ENCODE measurements at places on chromosomes 11 and 22. TPM values are rescaled to one million over a fixed set of nuclear protein-coding genes. Genes with fewer than 3 reads are reported as not detected.
A peak's percentile ranks its signal among the peaks of the same experiment; 100 is the strongest.

DNA sequence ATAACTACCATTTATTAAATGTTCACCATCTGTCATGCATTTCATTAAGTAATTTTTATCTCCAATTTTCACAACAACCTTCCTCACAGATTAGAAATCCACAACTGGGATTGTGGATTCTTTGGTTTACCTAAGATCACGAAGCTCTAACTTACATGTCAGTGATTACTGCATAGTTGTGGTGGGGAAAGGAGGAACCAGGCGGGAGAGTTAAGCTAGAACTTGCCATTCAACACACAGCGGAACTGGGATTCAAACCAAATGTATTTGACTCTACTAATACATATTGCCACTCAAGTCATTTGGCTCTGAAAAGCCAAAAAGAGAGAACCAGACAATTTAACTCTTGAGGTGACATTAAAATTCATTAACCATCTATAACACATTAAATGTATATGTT lies 10.4 kb upstream of the LAYN start:
- no peak for DNase-seq
- no peak overlapping the region for H3K4me3 ChIP-seq
- H3K27ac ChIP-seq: no peak overlapping the region
- H3K4me1 ChIP-seq: peaks cover 4% of the 10 kb centered on the region
- H3K36me3 ChIP-seq: no peaks in the 10 kb centered on the region

Gene SLC37A2
- total RNA-seq: 7.4 TPM

- peak within 1 kb of the TSS; percentile 98 for H3K4me3 ChIP-seq
- peak within 1 kb of the TSS; percentile 95 for H3K27ac ChIP-seq
- peak; percentile 99 for DNase-seq
- no peaks in the 10 kb centered on the region for H3K36me3 ChIP-seq
Observed at GRCh38 chr22:27919222-27919941, at the start of gene PITPNB. Gene PITPNB, minus strand, starts transcription at chr22:27919256. Its CDS starts 65 bp downstream, at chr22:27919191.

DNA sequence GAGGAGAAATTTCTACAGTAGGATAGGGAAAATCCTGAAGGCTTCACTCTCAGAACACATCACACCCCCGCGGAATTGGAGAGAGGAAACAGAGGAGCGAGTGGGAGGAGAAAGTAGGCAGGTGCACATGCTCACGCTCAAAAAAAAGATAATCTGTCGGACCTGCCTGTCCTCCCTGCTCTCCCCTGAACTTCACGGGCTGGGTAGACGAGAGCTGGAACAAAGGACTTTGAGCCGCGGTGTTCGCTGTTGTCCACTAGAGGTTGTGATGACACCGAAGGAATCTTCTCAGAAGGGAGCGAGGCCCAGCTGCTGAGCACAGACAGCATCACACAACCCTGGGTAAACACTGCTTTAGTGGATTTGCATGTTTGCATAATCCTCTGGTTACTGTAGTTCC lies 5.0 kb downstream of the SEZ6L start:
- H3K4me1 ChIP-seq: peaks cover 11% of the 10 kb centered on the region
- no peaks in the 10 kb centered on the region for H3K36me3 ChIP-seq
- no peak overlapping the region for H3K4me3 ChIP-seq
- no peak overlapping the region for H3K27ac ChIP-seq
- no peak for DNase-seq
- peaks cover 48% of the 10 kb centered on the region for H3K27me3 ChIP-seq

DNA sequence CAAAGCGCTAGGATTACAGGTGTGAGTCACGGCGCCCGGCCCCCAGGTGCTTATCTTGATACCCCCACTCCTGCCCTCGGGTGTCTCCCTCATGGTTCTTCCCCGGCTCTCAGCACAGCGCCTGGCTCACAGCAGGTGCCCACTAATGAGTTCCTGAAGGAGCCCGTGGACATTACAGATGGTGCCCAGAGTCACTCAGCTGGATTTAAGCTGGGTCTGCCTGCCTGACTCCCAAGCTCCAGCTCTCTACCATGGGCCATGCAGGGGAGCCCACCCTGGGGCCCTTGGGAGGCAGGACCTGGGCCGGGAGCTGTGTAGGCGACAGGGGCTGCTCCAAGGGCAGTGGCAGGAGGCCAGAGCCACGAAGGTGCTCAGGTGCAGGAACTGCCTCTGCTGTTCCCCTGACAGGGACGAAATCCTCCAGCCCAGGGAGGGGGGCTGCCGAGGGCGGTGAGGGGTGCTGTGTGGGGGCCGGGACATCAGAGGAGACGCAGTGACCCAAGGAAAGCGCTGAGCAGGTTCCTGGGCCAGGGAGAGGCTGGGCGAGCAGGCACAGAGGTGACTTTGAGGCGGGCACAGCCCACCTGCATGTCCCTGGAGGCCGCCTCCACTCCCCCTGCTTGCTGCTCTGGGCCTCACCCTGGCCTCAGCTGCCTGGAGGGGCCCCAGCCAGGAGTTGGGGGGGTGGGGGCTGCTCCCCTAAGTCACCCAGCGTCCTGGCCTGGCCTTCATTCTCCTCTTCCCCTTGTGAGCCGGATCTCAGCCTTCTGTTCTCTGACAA lies 14.6 kb upstream of the FLRT1 start:
- H3K4me1 ChIP-seq: no peaks in the 10 kb centered on the region
- DNase-seq: no peak
- H3K36me3 ChIP-seq: no peaks in the 10 kb centered on the region
- H3K27ac ChIP-seq: no peak overlapping the region
- no peak overlapping the region for H3K4me3 ChIP-seq
- no peaks in the 10 kb centered on the region for H3K27me3 ChIP-seq
